ENCODE measurements at places on chromosomes 2 and 18.

GRCh38 chr2:12127638-12128037 is 381.2 kb downstream of the LPIN1 start:
- no peak for DNase-seq

GRCh38 chr2:106562268-106563186 is 75.4 kb downstream of the CD8B2 start:
- no peak for DNase-seq

DNA sequence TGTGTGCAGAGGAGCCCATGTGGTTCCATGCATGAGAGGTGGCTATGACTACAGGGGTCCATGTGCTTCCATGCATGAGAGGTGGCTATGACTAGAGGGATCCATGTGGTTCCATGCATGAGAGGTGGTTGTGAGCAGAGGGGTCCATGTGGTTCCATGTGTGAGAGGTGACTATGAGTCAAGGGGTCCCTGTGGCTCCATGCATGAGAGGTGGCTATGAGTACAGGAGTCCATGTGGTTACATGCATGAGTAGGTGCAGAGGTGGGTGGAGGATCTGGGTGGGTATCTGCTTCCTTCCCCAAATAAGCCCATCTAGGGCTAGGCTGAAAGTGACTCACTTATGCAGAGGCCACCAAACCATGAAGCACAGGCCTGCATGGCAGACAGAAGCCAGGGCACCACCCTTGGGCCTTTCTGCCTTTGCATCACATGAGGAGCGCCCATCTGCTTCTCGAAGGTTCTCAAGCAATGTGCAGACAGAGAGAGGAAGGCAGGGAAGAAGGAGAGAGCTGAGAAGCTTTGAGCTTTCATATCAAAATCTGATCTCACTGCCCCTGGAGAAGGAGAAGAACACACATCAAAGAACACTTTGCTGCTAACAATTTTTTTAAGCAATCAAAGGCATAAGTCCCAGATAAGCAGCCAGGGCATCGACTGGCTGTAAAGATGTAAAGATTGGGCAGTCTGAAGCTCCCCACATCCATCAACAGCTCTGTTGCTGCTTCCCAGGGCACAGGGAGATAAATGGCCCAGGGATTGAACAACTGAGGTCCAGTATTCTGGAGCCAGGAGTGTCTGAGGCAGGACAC is 137.6 kb downstream of the TNS1 start:
- DNase-seq, result no peak

- no peak for DNase-seq
These were observed 4.3 kb downstream of the MC2R start for GRCh38 chr18:13910986-13911385.

GRCh38 chr2:133674066-133674432 is 105.8 kb upstream of the NCKAP5 start:
- DNase-seq, result no peak

GRCh38 chr2:200329798-200330197 is 23.3 kb downstream of the SPATS2L start:
- no peak for DNase-seq

GRCh38 chr2:21412944-21413443 is 289.2 kb downstream of the TDRD15 start:
- no peak for DNase-seq

DNA sequence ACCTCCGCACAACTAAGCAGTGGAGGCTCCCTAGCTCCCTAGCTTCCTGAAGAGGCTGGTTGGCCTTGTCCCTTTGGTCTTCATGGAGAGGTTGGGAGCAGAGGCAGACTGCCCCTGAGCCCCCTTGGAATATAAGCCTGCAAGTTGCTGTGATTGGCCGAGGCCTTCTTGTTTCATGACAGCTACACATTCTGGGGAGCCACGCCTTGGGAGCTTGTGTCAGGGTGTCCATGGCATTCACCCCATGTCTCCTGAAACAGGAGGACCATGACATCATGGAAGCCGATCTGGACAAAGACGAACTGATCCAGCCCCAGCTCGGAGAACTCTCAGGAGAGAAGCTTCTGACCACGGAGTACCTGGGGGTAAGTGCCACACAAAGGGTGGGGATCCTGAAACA is 64.0 kb upstream of the B3GNT7 start:
- DNase-seq, result no peak

GRCh38 chr2:68357605-68358337 is 7.3 kb upstream of the PLEK start:
- DNase-seq, result no peak

GRCh38 chr2:15944325-15945017 is 4.1 kb downstream of the MYCN start:
- no peak for DNase-seq

DNA sequence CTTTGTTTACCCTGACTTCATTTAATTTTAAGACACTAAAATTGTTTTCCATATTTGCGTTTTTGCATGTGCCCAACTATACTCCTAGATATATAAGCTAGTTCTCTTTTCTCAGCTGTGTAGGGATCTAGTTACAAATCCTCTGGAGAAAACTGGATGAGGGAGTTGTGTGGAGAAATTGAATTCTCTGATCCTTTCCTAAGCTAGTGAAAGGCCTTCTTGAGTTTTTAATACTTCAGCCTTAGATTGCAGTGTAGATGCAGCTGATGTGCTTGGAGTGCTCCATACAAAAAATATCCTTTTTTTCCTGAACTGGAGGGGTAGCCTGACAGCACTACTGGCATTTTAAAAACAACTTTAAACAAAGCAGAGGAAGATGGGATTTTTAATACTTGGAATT is 8.6 kb upstream of the MTX2 start:
- no peak for DNase-seq
